ENCODE measurements at places on chromosomes 7 and 10. TPM values are rescaled to one million over a fixed set of nuclear protein-coding genes. Genes with fewer than 3 reads are reported as not detected.

Gene SKIDA1
- 0.91 TPM for total RNA-seq

Gene NAPEPLD
- total RNA-seq = 9.6 TPM

Gene SLC39A12
- total RNA-seq = 0.17 TPM

DNA sequence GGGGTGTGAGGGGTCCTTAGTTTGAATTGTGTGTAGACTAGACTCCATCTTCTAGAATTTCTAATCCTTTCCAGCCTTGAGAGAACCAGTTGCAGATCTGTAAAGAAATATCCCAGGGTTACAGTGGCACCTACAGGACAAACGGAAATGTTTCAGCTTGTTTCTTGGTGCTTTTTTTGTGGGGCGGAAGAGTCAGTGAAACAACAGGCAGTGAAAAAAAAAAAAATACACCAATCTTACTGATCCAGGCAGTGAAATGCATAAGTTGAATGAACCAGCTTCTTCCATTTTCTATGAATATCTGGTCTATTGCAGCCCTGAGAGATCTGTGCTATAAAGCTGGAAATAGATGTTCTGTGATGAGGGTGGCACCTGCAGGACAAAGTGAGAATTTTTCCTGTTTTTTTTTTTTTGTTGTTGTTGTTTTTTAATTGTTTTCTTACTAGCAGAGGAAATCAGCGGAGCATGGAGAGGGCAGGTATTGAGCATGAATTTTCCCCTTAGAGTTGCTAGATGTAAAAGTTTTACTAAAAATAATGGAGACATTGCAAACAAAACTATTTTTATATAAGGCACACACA, 81.9 kb upstream of the DYNC1I1 start:
- DNase-seq = no peak

DNA sequence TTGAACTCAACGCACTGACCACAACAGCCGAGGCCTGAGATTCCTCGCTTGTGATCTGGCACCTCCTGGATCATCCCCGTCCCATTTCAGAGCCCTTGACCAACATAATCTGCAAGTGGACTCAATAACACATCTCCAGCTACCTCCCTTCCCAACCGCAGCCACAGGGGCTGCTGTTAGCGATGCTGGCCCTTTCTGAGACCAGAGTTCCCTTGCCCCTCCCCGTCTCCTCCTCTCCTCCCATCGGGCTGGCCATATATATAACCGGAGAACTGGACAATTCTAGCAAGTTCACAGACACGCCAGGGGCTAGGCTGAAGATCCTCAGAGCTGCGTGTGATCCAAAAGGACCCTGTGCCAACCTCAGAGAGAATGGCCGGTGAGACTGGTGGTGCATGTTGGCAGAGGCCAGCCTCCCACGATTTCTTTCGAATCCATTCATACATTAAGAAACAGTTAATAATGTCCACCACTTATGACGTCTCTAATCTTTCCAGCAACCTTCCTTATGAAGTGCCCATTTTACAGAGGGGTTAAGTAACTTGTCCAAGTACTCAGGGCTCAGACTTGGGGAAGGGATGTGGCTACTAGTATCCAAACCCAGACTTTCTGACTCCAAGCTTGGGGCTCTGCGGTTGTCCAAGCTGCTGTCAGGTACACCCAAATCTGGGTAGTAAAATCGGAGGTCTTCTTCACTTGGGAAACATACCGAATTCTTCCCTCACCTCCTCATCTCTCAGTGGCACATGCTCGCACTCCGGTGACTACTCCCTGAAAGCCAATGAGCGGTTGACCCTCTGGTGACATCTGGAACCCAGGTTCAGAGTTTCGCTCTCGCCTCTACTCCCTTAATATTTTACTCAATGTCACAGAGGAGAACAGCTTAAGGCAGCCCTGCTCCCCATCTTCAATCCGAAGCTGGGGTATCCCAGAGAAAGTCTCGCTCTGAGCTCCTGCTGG, 11.2 kb upstream of the FEZF1 start:
- no peak for DNase-seq

- no peak for DNase-seq
These were observed 109.4 kb downstream of the SEMA3A start for GRCh38 chr7:84085147-84085546.

DNA sequence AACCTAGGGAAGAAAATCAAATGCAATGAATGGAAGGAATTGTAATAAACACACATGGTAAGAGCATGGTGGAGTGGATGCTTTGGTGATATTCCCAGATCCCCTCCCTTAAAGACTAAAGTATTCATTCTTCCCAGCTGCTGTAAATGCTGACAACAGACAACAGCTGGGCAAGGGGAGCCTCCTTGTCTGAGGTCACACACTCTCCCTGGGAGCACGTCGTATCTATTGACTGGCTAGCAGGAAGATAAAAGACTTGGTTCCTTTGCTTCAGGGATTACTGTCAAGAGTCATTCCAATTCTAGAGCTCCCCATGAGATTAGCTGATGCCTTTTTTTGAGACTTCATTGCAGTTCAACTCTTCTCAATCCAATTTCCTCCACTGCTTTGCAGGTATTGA, 443.5 kb upstream of the ETV1 start:
- DNase-seq = no peak

- DNase-seq = no peak
These were observed 646.2 kb downstream of the GATA3 start for GRCh38 chr10:8700689-8701088.

DNA sequence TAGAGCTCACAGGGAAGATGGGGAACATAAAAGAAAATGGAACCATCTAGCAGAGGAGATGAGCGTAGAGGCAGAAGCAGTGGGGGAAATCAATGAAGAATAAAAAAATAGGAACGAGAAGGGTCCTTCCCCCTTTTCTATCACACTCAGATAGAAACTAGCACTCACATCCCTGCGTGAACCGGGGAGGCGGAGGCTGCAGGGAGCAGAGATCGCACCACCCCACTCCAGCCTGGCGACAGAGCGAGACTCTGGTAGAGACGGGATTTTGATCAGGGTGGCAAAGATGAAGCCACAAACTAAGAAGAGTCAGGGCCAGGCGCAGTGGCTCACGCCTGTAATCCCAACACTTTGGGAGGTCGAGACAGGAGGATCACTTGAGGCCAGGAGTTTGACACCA, 64.7 kb upstream of the ECHDC3 start:
- no peak for DNase-seq

- DNase-seq = peak; percentile 48
These were observed 14.6 kb downstream of the CHST12 start for GRCh38 chr7:2417981-2418481.

GRCh38 chr7:39529582-39529981, 36.6 kb upstream of the YAE1 start:
- no peak for DNase-seq

DNA sequence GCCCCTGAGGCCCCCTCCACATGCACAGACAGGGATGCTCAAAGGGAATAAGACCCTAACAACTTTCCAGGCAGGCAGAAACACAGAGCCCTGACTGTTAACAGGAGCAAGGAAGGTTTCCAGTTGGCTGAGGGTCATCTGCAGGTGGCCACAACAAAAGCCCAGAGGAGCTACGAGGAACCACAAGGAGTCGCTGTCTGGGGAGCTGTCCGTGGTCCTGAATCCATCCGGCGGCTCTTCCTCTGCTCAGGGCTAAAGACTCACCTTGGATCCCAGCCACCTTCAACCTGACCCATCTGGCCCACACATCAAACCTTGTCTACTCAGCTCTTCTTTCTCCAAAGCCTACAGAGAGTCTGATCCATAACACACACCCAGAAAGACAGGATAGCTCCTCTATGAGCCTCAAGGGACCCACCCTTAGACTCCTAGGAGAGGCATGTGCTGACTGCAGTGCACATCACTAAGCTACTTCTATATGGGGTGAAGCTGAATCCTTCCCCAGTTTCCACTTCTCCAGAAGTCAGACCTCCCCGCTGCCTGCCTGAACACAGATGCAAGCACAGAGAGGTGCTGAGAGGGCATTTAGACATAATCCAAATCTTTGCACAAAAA, 104.0 kb downstream of the SLIT1 start:
- no peak for DNase-seq

DNA sequence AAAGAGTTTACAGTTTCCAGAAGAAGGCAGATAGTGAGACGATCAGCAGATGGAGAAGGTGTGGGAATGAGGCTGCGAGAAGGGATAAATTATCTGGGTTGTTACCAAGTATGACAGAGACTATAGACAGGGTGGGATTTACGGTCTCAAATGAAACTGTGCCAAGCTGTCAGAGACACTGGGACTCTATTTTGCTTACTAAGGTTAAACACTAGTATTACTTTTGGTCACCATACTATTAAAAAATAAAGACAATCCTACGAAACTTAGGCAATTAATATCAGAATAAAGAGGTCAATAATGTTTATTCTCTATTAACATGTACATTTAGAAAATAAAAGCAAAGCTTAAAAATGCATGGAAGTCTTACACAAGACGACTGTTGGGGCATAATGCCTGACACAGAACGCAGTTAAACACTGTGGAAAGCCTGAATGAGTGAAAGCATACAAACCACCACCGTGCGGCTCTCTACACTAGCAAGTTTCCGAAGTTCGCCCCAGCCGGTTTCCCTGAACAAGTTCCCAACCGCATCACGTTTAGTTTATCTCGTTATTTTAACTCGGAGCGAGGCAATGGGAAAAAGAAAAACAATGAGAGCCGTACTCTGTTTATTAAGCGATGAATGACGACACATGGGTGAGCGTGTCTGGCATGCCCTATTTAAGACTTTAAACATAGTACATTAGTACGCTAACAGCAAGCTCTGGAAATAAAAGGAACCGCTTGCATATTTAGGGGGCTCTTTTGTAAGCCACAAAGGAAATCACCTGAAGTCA, 909 bp upstream of the CC2D2B start:
- DNase-seq = peak; percentile 54

DNA sequence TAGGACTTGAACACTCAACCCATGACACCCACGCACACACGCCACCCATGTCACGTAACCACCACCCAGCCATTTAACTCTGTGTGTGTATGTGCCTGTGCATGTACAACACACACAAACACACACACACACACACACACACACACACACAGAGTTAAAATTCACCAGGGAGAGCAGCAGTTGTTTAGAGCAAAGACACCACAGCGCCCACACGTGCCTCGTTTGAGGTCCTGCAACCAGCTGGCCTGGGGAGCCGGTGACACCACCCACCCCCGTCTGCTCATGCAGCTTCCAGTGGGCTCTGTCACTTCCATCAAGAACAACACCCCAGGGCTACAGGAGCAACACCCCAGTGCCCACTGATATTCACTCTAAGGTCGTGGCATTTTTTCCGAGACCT, 97.4 kb downstream of the ELFN1 start:
- DNase-seq = no peak

- DNase-seq = no peak
These were observed 68.3 kb downstream of the CREB5 start for GRCh38 chr7:28480595-28480994.

DNA sequence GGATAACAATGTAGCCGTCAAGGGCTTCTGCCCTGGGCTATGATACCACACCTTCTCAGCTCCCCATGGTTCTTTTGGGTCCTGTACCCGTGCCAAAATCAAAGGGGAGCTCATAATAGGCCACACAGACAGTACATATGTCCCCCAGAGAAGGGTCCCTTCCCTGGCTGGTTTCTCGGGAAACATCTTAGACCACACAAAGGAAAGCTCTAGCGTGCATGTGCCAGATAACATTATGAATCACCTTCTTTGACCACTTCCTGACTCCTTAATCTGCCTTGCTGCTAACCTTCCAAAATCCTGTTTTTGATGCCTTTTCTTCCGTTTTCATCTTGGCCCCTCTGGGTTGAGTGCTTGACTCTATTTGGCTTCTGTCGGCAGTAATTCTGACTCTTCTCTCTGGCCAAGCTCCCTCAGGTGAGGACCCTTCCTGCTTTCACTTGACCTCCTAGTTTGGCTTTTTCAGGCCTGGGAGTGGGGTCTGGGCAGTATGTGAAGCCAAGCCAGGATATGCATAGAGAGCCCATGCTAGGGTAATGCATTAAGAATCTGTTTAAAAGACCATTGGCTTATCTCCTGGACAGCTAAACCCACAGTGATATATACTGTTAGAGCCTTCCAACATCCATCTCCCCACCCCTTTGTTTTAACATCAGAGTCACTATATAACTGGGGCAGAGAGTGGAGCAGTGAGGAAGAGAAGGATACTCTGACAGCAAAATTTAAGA, 84.8 kb downstream of the ANLN start:
- no peak for DNase-seq

GRCh38 chr7:106155027-106155426, 42.9 kb upstream of the SYPL1 start:
- DNase-seq = no peak

Data from upper lobe of left lung (tissue), 6 donors.